ENCODE measurements at places on chromosomes 2 and 18.

- no peak for DNase-seq
Measured at GRCh38 chr2:138485019-138485418, 16.6 kb upstream of the SPOPL start.

DNA sequence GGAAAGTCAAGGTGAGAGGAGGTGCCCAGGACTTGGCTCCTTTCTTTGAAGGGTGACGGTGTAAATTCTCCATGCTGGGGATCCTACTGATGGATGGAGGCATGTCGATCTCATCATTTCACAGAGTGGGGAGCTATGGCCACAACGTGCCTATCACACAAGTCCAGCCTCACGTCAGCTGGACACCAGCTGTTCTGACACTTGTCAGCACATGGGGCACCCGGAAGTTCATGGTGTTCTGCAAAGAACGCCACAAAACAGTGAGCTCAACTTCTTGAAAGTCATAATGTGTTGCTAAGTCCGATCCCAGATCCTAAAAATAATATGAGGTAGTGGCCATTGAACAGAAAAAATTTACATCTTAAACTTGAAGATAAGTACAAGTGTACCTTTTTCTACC is 12.3 kb downstream of the PAX8 start:
- DNase-seq = no peak

GRCh38 chr2:196224756-196225155 is 53.4 kb upstream of the STK17B start:
- DNase-seq = no peak

DNA sequence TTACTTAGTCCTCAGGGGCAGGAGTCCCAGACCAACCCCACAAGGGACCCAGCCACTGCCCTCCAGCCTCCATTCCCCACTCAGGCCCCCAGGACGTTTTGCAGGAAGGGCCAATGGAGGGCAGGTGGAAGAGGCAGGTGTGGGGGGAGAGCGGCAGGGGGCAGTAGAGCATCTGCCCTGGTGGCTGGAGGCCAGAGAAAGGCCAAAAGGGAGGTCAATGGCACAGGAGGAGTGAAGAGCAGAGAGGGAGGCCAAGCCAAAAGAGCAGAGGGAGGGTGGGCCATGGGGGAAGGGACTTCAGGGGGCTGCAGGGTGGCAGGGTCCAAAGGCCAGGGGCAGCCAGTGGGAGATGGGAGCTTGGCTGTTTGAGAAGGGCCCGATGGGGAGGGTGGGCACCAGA is 17.3 kb upstream of the GPR55 start:
- DNase-seq = no peak

DNA sequence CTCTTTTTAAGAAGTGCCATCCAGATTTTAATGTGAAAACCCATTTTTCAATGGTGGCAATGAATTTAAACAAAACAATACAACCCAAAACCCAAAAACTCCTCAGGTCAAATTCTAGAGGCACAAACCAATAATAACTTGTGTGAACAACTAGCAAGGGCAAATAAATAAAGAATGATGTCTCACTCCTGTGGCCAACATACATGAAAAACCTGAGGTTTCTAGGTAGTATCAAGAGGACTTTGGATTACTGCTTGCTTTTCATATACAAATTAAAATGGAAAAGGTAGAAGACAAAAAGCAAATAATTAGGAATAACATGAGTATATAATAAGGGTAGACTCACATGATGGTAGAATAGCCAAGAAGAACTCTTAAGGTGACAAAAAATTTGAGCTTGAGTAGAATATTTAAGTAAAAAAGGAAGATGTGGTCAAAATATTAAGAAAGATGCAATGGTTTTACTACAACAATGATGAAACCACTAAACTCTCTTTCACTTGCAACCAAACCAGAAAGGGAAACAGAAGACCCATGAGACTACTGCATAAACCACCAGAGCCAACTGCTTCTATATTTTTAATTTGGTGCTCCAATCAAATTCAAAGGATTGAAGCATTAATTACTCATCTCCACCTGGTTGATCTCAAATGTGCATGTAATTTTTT is 53.5 kb downstream of the DARS1 start:
- no peak for DNase-seq

- DNase-seq = peak; percentile 37
Measured at GRCh38 chr2:177161741-177162460, 50.7 kb upstream of the HNRNPA3 start.

- no peak for DNase-seq
Measured at GRCh38 chr2:144989579-144990270, 469.8 kb upstream of the ZEB2 start.

- DNase-seq = no peak
Measured at GRCh38 chr2:79996709-79997108, 307.8 kb downstream of the LRRTM1 start.

- DNase-seq = no peak
Measured at GRCh38 chr2:135162377-135162776, 110.3 kb downstream of the RAB3GAP1 start.

GRCh38 chr2:241879326-241879725 is 9.8 kb downstream of the RTP5 start:
- DNase-seq = no peak

- no peak for DNase-seq
Measured at GRCh38 chr2:227772932-227773331, 27.2 kb downstream of the SCYGR8 start.

DNA sequence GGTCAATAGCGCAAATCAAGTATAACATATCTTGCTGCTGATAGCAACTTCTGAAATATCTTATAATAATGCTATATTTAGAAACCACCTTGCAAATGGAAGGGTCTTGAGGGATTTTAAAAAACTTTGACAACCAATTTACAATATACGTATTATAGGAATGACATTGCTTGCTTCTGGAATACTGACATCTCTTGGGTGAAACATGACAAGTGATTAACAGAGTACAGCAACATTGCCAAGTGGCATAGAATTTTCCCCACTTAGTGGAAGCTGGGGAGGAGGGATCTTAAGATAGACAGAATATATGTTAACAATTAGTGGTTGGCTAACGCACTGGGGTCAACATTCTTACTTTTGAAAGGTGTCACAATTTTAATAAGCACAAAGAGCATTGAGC is 133.6 kb upstream of the TMEFF2 start:
- DNase-seq = no peak

DNA sequence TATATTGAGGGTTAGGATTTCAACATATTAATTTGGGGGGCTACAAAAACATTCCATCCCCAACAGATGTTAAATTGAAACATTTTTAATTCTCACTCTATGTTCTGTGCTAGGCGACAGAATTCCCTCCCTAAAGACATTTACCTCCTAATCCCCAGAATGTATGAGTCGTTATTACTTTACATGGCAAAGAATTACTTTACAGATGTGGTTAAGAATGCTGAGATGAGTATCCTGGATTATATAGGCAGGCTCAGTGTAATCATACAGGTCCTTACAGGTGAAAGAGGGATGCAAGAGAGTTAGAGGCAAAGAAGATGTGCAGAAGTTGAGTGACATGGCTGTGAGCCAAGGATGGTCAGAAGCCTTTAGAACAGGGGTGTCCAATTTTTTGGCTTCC is 974.1 kb upstream of the ACVR2A start:
- no peak for DNase-seq

DNA sequence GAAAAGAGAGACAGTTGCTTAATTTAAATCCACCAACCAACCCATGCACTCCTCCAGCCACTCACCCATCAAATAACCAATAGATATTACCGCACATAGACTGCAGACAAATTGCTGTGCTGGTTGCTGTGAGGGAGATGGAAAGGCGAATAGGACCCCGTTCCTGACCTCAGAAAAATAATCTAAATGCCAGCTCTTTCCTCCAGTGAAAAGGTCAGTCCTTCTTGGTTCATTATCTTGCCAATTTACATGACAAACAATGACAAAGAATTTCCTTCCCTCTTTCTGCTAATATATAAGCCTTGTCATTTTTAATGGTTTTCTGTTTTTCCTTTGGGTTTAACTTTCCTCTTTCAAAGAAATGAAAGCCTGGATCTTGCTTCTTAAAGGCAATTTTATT is 61.6 kb downstream of the MEP1B start:
- no peak for DNase-seq

DNA sequence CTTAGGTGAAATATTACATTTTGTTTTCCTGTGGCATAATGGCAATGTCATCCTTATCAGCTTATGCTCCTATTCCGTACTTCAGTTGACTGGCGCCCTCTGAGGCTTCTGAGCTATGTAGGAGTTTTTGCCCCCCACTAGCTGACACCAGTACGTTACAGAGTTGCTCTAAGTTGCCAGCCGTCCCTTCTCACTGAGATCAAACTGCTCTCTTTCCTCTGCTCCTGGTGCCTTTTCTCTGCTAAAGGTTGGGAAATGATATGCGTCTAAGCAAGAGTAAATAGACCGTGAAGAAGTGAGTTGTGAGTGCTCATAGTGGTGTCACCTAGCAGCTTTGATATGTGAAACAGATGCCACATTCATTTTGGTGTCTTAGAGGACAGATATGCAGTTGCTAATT is 99.2 kb downstream of the RAPGEF4 start:
- no peak for DNase-seq

DNA sequence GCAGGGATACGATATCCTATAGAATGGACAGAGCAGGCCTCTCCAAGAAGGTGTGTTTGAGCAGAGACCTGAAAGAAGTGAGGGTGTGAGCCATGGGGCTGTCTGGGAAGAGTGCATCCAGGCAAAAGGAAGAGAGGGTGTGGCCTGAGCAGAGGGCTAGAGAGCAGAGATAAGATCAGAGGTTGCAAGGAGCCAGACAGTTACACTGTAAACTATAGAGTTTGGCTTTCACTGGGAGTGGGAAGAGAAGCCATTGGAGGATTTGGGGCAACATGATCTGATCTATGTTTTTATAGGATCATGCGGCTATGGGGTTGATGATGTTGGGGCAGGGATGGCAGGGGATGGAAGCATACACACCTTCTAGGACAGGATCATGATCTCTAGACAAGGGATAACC is 124.1 kb upstream of the MAP3K20 start:
- DNase-seq = no peak

DNA sequence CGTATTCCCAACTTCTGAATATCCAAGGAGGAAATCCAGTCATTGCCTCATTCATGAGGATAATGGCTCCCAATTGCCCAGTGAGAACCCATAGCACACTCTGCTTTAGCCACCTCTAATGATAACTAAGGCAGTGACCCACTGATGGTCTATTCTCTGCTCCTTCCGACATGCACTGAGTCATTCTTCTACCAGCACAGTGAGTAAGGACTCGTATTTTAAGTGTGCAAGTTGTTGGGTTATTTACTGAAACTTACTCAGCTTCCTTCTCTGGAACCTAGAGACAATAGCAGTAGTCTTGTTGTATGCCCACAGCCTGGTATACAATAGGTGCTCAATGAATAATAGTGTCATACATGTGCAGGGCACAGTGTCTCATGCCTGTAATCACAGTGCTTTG is 81.1 kb upstream of the ZNF397 start:
- DNase-seq = no peak

DNA sequence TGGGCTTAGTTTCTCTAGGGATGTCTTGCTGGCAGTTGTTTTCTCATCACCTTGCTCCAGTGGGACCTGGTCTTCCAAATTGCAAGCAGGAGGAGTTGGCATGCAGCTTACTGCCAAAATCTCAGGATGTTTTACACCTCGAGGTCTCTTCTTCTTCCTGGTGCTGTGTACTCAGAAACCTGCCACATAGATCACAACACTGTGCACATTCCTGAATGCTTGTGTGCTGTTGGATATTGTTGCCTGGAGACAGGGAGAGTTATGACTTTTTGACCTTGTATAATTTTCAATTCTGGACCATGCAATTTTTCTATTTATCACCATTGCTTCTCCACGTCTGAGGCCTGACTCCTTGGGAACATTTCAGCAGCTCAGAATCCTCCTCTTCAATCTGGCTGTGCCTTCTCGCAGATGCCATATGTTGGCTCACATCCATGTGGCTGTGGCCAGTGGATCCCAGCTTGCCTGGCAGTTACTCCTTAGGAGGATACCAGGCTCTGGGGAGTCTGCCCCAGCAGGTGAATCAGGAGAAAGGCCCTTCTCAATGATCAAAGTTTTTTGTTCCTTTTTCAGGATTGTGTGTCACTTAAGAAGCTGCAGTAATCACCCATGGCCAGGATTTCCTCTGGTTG is 489.3 kb downstream of the TSN start:
- DNase-seq = no peak

GRCh38 chr2:7094231-7094741 is 177.1 kb downstream of the RNF144A start:
- no peak for DNase-seq

- DNase-seq = no peak
Measured at GRCh38 chr2:141513853-141514252, 617.0 kb downstream of the LRP1B start.

DNA sequence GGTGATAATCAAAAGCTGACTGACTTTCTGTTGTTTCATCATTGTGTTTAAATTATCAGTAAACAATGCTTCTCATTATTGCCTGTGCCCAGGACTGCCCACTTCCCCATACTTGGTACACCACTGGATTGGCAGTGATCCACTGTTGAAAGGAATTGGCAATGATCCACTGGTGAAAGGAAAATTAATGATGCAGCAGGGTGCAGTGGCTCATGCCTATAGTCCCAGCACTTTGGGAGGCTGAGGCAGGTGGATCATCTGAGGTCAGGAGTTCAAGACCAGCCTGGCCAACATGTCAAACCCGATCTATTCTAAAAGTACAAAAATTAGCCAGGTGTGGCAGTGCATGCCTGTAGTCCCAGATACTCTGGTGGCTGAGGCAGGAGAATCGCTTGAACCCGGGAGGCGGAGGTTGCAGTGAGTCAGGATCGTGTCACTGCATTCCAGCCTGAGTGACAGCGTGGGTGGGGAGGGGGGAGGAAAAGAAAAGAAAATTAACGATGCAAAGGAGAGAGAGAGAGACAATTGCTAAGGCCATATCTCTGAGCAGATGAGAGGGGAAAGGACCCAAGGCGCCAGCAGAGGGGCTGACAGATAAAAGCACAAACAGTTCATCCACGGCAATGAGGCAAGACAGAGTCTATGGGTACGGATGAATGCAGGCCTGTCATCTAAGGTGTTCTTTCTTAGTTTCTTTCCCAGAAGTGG is 10.2 kb upstream of the GTF2A1L start:
- peak; percentile 65 for DNase-seq
